Activated T-cell treated with anti-CD3 and anti-CD28 coated beads for 24 hours (primary cell): ENCODE measurements at places on chromosomes 12 and 14.

GRCh38 chr12:99271071-99271470, 376.5 kb upstream of the GARIN6 start:
- DNase-seq = no peak

GRCh38 chr12:110224379-110225304, 56.4 kb upstream of the ATP2A2 start:
- DNase-seq = no peak

DNA sequence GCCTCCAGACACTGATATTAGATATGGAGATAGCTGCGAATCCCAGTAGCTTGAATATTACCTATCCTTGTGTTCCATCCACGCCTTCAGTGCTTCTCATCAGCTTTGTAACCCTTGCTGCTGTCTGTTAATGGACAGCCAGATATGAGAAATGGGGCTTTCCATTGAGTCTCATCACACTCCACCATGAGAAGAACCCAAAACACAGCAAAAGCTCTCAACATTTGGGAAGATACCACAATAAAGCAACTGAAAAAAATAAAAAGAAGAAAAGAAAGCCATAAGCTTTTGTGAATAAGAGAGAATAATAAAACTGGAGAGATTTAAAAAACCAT, 225.4 kb downstream of the GALC start:
- DNase-seq = no peak

- no peak for DNase-seq
These were observed 315.2 kb upstream of the G2E3 start for GRCh38 chr14:30243805-30244204.

GRCh38 chr12:130677957-130678558, 38.0 kb downstream of the RIMBP2 start:
- no peak for DNase-seq

DNA sequence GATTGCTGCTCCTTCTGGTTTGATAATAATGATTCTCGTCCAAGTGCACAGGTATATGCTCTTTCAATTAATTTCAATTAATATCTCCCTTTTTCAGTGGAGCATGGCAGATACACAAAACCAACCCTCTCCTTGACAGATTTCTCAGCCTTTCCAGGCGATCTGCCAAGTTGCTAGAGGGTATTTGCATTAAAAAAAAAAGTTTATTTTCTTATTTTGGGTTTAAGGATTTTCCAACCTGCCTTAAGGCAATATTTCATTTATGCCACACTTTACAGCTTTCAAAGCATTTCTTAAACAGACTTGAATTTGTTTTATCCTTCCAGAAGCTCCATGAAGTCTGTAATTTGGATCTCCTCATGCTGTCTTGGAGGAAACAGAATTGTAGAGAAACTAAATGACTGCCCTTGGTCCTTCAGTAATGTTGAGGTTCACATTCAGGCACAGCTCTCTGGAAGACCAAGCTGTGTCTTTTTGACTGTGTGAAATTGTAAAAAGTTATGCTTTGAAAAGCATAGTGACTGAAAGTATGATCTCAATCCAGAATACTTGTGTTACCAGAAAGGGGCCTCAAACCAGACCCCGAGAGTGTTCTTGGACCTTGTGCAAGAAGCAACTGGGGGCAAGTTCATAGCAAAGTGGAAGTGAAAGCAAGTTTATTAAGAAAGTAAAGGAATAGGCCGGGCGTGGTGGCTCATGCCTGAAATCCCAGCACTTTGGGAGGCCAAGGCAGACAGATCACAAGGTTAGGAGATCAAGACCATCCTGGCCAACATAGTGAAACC, 2.3 kb downstream of the DGLUCY start:
- no peak for DNase-seq

- no peak for DNase-seq
These were observed 166.4 kb downstream of the SLC15A4 start for GRCh38 chr12:128657378-128657777.

DNA sequence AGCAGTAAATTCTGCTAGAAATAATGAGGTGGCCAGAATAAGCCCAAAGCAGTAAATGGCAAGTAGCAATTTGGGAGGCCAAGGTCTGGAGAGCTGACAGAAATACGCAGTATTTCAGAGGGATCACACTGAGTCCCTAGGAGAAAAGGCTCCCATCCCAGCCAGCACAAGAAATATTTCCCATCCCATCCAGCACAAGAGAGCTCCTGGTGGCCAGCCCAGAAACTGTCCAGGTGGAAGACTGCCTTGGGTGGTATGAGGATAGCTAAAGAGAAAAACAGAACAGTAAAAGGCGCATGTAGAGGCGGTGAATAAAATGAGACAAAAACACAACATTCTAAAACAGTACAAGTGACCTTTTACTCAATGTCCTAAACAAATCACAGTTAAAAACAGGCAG, 120.7 kb downstream of the HECTD4 start:
- no peak for DNase-seq

DNA sequence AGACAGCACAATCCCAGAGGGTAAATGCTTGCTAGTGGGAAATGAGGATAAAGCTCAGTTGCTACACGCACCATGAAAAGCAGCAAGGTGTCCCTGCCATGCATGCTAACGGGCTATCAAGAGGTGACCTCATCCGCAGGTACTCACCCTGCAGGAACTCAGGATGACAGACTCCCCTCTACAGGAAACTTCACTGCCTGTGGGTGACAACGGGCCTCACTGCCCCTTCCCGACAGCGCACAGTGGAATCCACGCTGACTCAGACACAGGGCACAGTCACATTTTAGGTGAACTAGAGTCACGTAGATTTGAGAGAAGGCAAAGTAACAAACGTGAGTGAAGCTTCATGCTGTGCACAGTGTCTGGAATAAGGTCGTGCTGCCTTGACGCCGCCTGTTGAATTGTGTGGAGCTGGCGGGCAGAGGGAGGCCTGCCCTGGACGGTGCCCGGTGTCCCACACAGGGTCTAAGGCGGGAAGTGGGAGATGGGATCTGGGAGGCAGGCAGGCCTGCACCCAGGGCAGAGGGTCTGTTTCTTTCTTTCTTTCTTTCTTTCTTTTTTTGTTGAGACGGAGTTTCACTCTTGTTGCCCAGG, 331.8 kb downstream of the TMEM132D start:
- DNase-seq = no peak

GRCh38 chr12:91967590-91967989, 178.1 kb downstream of the BTG1 start:
- no peak for DNase-seq

GRCh38 chr14:68284834-68285233, 465.3 kb downstream of the RAD51B start:
- no peak for DNase-seq

DNA sequence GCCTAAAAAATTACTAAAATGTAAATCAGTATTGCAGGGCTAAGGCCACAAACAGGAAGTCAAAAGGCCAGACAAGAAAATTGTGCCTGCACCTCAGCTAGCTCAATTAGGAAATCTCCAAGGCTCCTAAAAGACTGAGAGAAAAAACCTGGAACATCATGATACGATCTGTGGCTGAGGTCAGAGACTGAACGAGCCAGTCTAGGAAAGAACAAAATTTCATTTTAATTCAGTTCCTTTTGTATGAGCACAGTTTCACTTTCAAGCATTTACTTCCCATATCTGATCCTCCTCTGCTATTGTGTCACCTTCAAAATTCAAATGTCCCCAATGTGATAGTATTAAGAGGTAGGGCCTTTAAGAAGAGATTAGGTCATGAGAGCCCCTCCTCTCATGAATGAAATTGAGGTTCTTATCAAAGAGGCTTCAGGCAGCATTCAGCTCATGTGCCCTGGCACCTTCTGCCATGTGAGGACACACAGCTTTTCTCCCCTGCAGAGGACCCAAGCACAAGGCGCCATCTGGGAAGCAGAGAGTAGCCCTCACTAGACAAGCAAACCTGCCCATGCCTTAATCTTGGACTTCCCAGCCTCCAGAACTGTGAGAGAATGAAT, 14.8 kb downstream of the PRKAB1 start:
- DNase-seq = no peak

DNA sequence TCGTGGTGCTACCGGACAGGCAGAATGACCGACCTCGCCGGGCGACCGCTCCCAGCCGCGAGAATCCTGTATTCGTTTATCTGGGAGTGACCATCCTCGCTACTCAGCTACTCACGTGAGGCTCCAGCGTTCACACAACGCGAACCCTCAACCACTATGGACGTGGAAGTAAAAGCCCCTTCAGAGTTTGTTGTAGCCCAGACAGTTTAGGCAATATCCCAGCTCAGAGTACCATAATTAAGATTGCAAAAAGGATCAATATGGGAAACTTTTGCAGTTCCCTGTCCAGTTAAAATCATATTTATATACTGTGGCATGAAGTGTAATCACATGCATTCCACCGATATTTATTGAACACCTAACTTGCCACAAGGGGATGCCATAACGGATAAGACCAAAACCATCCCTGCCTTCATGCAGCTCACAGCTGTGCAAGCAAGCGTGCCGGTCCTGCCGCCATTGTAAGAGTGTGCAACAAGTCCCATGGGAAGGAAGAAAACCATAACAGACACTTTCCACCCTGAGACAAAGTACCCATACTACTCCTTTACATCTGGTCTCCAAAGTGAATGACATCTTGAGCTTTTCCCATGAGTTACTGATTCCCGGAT, 938 bp upstream of the MAX start:
- DNase-seq = no peak

- no peak for DNase-seq
These were observed 364.5 kb downstream of the PDZRN4 start for GRCh38 chr12:41552588-41552987.

GRCh38 chr12:71085575-71085974, 72.2 kb downstream of the TSPAN8 start:
- DNase-seq = no peak

DNA sequence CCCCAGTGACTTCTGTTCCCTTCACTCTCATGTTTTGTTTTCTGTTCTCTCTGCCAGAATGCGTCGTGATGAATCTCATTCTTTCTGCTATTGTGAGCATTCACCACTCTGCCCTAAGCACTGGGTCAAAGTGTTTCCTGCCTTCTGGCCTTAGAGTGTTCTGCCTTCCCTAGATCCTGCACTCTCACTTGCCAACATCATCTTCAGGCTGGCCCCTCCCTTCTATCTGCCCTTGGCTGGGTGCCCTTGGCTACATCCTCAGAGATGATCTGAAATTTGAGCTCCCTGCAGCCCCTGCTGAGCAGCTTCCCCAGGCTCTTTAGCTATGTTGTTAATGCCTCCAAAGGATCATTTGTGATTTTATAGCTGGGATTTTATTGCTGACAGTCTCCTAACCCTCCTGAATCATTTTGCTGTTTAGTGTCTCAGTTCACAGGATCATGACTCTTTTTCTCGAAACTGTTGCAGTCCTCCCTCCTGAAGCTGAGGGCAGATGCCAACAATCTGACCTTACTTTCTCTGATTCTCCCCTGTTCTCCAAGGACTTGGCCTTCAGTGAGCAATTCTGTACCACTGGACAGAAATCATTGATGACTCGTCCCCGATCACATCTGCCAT, 4.5 kb downstream of the DHRS2 start:
- DNase-seq = no peak

GRCh38 chr12:20211981-20212421, 156.3 kb upstream of the PDE3A start:
- no peak for DNase-seq

GRCh38 chr12:63967358-63968145, 123.1 kb downstream of the SRGAP1 start:
- DNase-seq = no peak

GRCh38 chr12:30967026-30967425, 40.5 kb downstream of the TSPAN11 start:
- DNase-seq = no peak

DNA sequence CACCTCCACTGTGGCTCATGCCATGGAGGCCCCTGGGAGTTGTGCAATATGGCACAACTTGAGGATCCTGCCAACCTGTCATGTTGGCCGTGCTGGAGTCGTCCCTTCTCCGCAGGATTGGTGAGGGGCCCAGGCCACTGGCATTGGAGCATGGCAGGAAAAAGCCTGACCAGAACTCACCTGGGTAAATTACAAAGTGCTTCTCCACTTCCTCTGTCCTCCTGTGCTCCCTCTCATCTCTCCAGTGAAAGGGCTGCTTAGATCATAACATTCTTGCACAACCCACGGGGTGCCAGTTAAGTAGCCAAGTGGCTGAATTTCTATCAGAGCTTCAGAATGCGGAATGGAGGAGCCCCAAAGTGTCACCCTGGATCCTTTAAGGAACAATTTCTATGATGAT, 381.0 kb downstream of the DPF3 start:
- no peak for DNase-seq

- DNase-seq = no peak
These were observed 67.9 kb downstream of the BMP4 start for GRCh38 chr14:53888535-53889386.

DNA sequence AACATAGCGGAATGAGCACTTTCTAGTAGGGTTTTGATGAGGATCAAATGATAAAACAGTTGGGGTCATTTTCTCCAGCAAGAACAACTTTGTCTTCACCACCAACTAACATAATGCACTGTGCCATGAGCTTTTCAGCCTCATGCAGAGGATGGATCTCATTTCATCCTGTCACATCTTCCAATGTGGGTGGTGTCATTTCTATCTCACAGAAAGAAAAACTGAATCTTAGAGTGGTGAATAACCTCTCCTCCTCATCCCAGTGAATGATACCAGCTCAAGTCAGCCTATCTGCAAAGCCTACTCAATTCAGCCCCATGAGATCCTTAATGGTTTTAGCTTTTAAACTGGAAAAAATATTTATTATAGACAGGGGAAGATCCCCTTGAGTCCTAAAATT, 1147.2 kb downstream of the VRK1 start:
- no peak for DNase-seq

DNA sequence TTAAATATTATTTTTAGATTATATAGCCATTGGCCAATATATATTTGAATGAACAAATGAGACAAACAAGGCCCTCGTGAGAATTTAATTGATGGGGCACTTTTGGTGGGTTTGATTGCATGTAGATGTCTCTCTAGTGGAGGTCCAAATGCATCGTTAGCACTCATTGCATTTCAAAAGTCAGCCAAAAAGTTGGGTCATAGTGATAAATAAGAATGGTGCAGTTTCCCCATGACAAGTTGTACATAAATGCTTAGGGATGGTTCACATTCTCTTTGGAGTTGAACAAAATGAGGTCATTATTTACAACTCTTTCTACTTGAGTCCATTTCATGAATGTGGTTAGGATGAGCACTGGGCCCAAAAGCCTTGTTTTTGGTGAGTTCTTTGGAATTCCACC, 1.0 kb downstream of the BEST3 start:
- no peak for DNase-seq

GRCh38 chr12:108616941-108617858, 16.5 kb downstream of the SELPLG start:
- peak; percentile 75 for DNase-seq

- no peak for DNase-seq
These were observed 31.2 kb downstream of the RHOF start for GRCh38 chr12:121762269-121762668.

- DNase-seq = peak; percentile 70
These were observed 146.1 kb upstream of the NCOR2 start for GRCh38 chr12:124713436-124714082.

GRCh38 chr14:92974541-92975345, 51.8 kb downstream of the CHGA start:
- no peak for DNase-seq

GRCh38 chr14:58946431-58946830, 242.0 kb upstream of the DAAM1 start:
- no peak for DNase-seq

- DNase-seq = no peak
These were observed 421.2 kb downstream of the TMEM121 start for GRCh38 chr14:105947599-105947998.
